ENCODE measurements at places on chromosomes 12 and 14.

DNA sequence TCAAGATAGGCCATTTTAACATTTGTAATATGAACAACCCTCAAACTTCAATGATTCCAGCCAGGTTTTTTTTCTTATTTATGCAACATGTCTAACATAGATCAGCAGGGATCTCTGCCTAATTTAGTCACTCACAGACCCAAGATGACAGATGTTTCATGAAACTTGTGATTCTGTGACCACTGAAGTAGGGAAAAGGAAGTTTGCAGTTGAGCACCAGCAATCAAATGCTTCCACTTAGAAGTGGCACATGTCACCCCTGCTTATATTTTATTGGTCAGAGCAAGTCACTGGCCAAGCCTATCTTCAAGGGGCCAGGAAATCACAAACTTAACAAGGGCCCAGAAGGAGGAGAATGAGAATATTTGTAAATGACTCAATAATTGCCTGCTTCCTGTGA is 150.6 kb downstream of the BCAT1 start:
- DNase-seq, result no peak

DNA sequence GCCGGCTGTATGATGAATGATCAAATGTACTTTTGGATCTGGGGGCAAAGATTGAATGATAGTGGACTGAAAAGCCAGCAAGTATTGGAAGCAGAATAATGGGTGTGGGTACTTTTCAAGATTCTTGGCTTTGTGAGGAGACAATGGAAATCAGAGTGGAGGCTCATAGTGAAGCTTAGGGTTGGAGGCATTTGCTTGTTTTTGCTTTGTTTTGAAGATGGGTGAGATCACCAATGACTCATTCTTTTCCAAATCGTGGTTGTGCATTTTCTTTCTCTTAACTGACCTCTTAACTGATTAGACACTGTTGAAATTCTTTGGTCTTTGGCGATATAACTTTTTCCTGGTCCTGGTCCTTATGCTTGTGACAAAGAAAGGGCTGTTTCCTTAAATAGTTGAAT is 54.4 kb downstream of the PELI2 start:
- no peak for DNase-seq

GRCh38 chr14:102903248-102903888 is 19.1 kb upstream of the AMN start:
- DNase-seq, result no peak

GRCh38 chr12:57148469-57149244 is 1.2 kb upstream of the LRP1-AS start:
- DNase-seq, result no peak
